ENCODE measurements at places on chromosomes 16 and 17. TPM values are rescaled to one million over a fixed set of nuclear protein-coding genes. Genes with fewer than 3 reads are reported as not detected.

Gene TBC1D3H
- total RNA-seq = not detected

DNA sequence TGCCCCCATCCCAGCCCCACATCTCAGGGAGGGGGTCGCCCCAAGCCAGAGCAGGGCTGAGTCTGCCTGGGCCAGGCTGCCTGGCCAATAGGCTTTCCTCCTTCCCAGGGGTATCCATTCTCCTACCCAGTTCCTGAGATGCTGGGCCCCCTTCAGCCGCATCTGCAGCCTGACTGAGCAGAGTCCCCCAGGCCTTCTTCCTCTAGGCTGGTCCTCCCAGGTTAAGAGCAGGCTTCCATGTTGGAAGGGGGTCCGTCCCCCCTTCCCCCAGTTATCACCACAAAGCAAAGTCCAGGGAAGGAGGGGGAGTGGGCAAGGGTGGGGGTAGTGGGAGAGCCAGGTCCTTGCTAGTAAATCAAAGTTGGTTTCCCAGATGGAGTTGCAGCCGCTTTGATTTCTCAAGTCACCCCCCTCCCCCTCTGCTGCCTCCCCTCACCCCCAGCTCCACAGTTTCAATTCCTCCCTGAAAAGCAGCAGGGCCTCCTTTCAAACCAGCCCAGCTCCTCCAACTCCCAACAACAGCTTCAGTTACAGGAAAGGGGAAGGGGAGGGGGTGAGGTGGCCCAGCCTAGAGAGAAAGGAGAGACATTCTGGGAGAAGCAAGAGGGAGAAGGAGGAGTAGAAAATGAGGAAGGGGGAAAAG is 9.5 kb upstream of the FZD2 start:
- DNase-seq = no peak

Gene ABCA10
- total RNA-seq = 17.8 TPM

GRCh38 chr16:1108299-1109252 is 12.5 kb upstream of the C1QTNF8 start:
- no peak for DNase-seq

Gene OSGIN1
- 30.9 TPM for total RNA-seq

DNA sequence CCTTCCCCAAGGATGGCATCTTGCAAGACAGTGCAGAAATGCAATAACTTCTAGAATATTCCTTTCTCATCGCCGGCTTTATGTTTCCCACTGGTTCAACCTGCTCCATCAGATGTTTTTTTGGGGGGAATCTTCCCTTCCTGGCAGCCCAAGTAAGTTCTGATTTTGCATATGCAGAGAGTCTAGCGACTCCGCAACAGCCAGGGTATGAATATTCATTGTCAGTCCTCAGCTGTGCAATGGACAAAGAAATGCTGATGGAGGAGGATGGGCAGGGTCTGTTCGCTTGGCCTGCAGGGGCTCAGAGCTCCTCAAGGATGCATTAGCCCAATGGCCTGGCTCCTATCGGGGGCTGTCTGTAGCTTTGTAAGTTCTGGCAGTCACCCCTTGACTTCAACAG is 358.8 kb upstream of the CCL2 start:
- no peak for DNase-seq

- peak; percentile 62 for DNase-seq
Observed at GRCh38 chr17:77497578-77497934, 356.8 kb downstream of the SEC14L1 start.

Gene SOX15
- total RNA-seq = not detected

GRCh38 chr16:988471-989353 is 7.1 kb downstream of the SOX8 start:
- no peak for DNase-seq

GRCh38 chr17:76948726-76949342 is 80.6 kb downstream of the MGAT5B start:
- DNase-seq = no peak

Gene EME2
- 14.5 TPM for total RNA-seq

Gene TBC1D3D
- total RNA-seq = not detected

DNA sequence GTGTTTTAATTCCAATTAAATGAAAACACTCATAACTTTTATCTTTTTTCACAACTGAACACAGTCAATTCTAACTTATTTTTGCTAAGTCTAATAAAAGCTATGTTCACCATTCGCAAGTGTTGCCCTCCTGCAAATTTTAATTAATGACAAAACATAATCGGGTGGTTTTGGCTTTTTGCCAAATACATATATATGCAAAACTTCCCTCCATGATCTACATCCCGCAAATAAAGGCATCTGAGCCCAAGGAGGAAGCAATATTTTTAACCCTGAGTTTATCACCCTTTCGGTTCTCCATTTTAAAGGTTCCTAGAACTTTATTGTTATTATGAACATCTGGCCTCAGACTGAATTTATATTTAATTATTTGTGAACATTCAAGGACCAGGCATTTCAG is 507.9 kb downstream of the CDH13 start:
- DNase-seq = no peak

DNA sequence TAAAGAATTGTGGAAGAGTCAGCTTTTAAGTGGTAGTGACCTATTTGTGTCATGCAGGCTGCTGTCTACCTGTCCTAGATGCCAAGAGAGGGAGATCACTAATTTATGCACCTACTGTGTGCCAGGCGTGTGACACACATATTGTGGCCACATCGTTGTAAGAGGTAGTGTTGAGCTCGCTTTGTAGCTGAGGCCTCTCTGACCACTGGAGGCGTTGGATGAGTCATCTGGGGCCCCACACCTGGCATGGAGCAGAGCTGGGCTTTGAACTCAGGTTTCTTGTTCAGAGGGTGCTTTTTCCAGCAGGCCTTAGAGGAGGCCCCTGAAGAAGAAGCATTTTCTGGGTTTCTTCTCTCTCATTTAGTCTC is 52.3 kb upstream of the LGALS9 start:
- DNase-seq = no peak

DNA sequence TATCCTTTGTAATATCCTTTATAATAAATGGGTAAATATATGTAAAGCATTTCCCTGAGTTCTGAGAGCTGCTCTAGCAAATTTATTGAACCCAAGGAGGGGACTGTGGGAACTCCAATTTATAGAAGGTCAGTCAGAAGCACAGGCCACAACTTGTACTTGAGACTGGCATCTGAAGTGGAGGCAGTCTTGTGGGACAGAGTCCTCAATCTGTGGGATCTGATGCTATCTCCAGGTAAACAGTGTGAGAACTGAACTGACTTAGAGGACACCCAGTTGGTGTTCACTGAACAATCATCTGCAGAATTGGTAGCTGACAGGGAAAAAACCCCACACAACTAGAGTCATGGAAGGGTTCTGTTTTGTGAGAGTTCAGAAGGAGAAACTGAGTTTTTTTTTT is 34.0 kb downstream of the AKAP10 start:
- no peak for DNase-seq

DNA sequence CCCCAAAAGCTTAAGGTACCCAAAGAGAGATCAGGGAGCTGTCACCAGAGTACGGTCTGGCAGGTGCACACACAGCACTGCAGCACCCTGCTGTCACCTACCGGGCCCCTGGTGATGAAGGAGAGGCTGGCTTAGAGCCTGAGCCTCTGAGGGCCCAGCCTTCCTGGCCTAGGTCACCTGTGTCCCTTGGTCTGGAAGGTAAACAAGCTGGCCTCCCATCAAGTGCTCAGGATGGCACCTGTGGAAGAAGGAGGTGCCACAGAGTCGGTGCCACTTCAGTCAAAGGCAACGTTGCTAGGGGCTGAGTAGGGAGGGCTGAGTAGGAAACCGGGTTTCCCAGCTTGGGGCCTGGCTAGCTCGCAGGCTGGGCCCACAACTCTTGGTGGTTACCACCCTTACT is 70.7 kb downstream of the COG7 start:
- DNase-seq = no peak

GRCh38 chr17:73710095-73710592 is 65.9 kb upstream of the SDK2 start:
- peak; percentile 75 for DNase-seq

DNA sequence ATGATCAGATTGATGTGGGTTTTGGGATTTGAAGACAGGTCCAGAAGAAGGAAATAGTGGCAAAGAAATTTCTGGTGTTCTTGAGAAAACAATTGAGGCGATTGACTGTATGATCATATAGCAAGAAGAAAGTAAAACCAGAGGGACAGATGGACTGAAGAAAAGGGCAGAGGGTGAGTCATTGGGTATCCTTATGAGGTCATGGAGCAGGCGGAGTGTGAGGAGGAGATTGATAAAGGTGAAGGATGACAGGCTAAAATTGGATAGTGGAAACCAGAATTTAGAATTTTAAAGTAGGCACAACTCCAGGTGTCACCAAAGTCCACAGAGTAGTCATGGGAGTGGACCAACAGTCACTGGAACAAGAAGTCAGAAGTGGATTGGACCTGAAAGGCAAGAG is 1.4 kb upstream of the KRT28 start:
- DNase-seq = no peak

- DNase-seq = no peak
Observed at GRCh38 chr17:38898812-38899348, 26.5 kb upstream of the LASP1NB start.

Gene XAF1
- total RNA-seq = 99.1 TPM

Gene RASD1
- total RNA-seq = 254 TPM

GRCh38 chr17:82241183-82241925 is 12.5 kb downstream of the SLC16A3 start:
- DNase-seq = no peak

- no peak for DNase-seq
Observed at GRCh38 chr17:59627770-59628171, 8.1 kb downstream of the CLTC start.

Gene NLK
- 21.4 TPM for total RNA-seq

Gene SMPD3
- total RNA-seq = 0.58 TPM

Gene HSPB9
- not detected for total RNA-seq

Gene MYH13
- not detected for total RNA-seq

Gene CA7
- not detected for total RNA-seq

- DNase-seq = no peak
Observed at GRCh38 chr17:68418876-68419275, 38.4 kb downstream of the WIPI1 start.

DNA sequence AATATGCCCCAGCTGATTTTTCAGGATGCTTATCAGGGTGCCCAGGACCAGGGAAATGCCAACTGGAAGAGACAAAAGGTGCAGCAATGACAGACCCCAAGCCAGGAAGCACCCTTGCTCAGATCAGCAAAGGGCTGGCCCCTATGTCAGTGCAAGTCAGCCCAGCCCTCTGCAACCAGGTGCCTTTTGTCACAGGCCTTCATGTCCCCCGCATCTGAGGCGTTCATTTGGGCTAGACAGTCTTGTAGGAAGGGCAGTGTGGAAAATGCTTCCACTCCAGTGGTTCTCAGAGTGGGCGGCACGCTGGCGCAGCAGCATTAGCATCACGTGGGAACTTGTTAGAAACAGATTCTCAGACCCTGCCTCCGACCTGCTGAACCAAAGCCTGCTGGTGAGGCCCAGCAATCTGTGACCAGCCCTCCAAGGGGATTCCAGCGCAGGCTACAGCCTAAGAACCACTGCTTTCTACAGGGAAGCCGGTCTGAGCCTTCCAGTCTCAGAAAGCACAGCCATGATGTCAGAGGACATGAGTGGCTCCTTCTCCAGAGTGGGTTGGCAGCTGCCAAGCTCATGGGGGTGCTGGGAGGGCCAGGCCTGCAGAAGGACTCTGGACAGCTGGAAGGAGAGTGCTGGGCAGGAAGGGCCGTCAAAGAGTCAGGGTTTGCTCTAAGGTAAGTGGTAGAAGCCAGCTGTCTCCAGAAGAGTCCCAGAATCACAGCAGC is 13.1 kb downstream of the SLC47A2 start:
- peak; percentile 87 for DNase-seq

DNA sequence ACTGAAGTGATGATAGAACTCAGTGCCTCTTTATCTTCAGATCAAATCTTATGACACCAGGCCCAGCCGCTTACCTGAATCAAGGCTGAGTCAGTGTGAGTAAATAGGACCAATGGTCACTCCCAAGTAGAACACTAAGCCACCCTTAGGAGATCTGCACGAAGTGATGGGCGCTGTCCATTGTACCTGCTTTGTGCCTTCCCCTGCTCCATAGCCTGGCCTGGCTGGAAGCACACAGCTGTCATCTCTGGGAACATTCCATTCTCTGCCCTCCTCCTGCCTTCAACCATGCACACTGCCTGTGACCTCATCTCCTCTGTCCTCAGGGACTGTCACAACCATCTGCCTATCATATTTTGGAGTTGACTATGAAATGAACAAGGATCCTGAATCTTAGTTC is 279.5 kb upstream of the ASIC2 start:
- DNase-seq = no peak

DNA sequence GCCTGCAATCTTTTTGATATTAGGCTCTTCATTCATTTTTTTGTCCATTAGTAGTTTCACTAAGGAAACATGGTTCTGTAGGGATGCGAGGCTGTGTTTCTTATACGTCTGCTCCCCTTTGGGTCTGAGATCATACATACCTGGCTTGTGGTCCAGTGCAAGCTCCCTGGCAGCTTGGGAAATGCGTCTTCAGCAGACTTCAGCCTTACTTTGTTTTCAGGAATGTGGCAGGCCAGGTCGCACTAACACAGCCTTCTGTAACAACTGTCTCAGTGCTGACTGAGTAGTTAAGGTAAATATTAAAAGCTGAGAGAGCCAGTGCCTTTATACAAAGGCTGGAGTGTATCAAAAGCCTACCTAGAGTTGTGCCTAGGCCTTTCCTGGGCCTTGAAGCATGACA is 970.5 kb upstream of the EEF2KMT start:
- DNase-seq = no peak

GRCh38 chr17:41284546-41284945 is 9.0 kb downstream of the KRTAP9-7 start:
- no peak for DNase-seq

- no peak for DNase-seq
Observed at GRCh38 chr17:35257208-35257659, 14.4 kb downstream of the SLFN5 start.

Gene ATP2A3
- total RNA-seq = 9.7 TPM

Gene C16orf96
- total RNA-seq = 0.10 TPM

DNA sequence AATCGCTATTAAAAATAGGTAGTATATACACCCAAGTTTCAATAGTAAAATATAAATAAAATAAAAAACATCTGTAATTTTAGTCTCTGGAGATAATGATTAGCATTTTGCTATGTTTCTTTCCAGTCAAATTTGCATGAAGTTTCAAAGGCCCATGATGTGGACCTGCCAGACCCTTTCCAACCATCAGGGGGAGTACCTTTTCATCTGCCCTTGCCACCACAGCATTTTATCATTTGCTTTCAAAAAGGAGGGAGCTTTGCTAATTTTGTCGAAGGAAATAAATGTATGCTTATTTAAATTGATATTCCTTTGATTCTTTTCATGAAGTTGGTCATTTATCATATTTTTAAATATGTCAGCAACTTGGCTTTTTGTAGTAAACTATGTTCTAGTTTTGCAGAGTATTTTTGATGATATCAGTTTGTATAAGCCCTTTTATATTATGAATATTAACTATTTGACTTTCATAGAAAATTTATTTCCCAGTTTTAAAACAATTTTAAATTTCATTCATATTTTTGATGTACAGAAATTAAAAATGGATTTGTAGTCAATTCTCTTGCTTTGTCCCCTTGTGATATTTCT is 115.2 kb upstream of the NETO2 start:
- DNase-seq = no peak

Gene SEZ6
- not detected for total RNA-seq

Gene HOXB5
- total RNA-seq = 2.0 TPM

Data from mesenteric fat pad (tissue), 1 donor.